ENCODE measurements at places on chromosomes 7 and 10.

DNA sequence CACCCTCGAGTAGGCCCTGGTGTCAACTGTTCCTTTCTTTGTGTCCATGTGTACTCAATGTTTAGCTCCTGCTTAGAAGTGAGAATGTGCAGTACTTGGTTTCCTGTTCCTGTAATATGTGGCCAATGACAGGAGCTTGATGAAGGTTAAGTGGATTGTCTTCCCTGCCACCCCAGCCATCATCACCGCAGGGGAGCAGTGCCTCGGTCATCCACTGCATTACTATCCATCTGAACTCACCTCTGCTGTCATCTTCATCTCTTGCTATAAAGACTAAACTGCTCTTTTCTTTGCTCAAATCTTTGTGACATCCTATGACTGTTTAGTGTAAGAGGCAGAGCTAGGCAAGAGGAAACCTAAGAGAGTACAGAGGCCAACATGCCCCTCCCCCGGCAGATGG lies 15.6 kb downstream of the ITIH2 start:
- DNase-seq, result no peak

DNA sequence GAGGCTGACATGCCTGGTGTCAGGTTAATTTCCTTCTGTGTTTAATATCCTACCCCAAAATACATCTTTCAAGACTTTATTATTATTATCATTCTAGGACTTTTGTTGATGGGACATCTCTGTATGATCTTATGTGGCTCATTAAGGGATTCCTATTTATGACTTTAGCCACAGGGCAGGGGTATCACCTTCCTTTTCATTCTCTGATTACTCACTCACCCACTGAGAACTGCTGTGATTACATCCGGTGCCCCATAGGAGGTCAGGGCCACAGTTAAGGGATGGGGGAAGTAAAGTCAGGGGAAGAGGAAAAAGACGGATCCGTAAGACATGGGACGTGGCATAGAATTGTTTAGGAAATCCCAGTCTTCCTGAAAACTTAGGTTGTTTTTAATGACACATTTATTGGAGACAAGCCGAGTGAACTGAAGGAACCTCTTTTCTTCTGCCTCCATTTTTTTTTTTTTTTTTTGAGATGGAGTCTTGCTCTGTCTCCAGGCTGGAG lies 61.0 kb upstream of the PITRM1 start:
- DNase-seq, result no peak

DNA sequence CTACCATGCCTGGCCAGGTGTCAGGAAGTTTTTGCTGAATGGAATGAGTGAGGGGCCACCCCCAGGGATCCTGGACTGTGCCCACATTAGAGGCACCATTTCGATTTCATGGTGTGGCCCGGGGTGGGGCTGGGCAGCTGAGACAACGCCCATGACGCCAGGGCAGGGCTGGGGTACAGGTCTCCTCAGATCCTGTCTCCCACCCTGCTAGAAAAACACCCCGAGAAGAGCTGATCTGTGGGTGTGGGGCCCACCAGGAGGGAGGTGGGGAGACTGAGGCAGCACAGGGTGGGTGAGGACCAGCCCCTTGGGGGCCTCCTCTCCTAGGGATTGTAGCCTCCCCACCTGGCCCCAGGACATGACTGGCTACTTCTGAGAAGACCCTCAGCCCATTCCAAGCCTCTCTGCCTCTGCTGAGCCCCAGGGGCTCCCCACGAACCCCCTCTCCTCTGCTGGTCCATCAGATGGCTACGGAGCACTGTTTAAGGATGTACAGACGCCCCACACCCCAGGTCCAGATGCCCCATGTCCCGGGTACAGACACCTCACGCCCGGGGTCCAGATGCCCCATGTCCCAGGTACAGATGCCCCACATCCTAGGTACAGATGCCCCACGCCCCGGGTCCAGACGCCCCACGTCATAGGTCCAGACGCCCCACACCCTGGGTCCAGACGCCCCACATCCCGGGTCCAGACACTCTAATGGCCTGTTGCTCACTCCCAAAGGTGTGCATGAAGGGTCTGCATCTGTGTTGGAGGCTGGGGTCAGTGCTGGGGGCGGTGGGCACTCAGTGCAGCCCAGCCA lies 99.4 kb downstream of the MICALL2 start:
- DNase-seq, result no peak

- no peak for DNase-seq
Observed at GRCh38 chr10:61050120-61050745, 106.2 kb upstream of the RHOBTB1 start.

DNA sequence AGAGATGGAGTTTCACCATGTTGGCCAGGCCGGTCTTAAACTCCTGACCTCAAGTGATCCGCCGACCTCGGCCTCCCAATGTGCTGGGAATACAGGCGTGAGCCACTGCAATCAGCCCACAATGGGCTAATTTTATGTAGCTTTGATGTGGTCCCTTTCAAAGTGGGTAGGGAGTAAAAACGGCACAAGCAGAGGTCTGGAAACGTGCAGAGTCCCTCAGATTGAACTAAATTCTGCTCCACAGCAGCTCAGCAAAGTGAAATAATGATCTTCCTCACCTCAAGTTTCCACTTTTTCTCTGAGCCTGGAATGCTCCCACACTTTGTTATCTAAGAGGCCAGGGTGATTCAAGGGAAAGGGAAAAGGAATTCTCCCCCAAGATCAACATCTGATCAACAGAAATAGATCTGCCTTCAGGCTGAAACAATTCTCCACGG lies 6.1 kb downstream of the CCDC3 start:
- DNase-seq, result no peak

DNA sequence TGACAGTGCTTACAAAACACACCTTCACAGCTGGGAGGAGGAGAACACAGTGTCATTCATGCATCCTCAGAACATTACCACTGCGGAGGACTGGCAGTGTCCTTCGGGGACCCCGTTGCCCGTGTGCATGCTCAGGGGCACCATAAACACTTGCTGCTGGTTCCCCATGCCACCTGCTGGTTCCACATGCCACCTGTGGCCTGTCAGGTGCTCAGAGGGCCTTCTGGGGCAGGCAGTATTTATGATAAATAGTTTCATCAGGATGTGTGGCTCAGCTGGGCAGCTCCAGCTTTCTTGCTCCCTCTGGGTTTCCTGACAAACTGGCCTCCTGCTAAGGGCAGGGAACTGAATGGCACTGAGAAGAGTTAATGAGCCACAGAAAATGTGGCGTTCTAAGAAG lies 32.1 kb downstream of the CELF2 start:
- DNase-seq, result no peak

DNA sequence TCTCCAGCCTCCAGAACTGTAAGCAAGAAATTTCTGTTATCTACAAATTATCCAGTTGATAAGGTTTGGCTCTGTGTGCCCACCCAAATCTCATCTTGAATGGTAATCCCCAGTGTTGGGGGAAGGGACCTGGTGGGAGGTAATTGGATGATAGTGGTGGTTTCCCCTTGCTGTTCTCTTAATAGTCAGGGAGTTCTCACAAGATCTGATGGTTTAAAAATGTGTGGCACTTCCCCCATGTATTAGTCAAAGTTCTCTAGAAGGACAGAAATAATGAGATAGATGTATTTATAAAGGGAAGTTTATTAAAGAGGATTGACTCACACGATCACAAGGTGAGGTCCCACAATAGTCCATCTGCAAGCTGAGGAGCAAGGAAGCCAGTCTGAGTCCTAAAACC lies 56.2 kb upstream of the APBB1IP start:
- no peak for DNase-seq

GRCh38 chr7:87059525-87060287 lies at the start of gene ELAPOR2:
ELAPOR2 (minus strand) TSS chr7:87059654; CDS start chr7:87059513, 141 bp downstream.
- DNase-seq, result peak; percentile 32

DNA sequence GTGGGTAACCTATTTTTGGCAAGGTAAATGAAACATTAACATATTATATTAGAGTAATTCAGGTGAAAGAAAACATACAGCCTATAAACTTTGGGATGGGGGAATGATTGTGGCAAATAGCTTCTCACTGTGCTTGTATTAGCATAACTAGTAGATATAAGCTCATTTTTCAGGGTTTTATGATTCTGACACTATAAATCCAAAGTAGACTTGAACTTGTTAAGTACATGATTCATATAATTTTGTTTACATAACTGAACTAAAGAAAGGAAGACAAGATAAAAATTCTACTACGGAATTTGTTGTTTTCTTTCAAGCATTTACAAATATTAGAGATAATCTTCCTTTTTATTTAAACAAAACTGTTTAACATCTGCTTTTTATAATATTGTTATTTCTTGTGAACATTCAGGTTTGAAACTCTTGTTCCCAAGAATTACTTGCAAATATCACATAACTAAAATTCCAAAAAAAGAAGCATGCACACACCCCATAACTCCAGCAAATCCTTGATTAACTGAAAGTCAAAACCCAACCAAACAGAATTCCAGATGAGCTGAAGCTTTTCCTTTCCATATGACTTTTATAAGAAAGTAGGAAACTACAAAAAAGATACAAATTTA lies 142.3 kb downstream of the JAZF1 start:
- no peak for DNase-seq

GRCh38 chr10:124648738-124649137 lies 95.4 kb downstream of the FAM53B start:
- DNase-seq, result no peak

DNA sequence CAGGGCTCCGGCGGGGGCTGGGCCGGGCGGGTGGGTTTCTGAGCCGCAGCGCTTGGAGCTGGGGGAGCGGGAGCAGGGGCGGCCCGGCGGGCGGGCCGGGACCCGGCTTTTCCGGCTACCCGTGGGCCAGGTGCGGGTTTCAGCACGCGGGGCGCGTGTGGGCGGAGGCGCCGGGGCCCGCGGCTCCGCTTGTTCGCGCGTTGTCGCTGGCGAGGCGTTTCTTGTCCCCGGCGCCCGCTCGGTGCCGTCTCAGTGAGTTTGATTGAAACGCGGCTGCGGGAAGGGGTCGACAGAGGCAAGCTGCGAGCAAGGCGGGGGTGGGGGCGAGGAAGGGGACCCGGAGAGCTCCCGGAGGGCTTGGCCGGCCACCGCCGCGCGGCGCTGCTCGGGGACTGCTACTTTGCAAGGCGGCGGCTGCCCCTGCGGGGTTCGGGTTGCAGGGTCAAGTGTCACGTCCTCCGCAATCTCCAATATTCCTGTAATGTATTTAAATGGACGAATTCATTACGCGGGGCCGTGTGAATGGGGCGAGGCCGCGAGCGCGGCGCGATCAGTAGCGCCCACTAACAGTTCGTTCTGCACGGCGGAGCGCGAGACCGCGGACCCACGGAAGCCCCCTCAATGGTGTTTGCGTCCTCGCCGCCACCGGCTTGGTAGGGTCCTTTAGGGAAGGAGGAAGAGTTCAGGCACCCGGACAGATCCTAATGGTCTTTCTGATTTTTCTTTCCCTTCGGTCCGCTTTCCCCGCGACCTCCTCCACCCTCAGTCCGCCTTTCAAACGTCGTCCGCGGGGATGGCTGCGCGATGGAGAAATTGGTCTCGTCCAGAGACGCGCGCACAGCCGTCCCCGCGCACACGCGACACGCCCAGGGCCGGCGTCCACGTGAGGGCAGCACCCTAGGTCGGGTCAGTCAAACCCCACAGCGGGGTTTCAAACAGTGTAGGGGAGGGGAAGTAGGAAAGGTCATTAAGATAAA lies 76.9 kb downstream of the INSIG1 start:
- DNase-seq, result no peak

DNA sequence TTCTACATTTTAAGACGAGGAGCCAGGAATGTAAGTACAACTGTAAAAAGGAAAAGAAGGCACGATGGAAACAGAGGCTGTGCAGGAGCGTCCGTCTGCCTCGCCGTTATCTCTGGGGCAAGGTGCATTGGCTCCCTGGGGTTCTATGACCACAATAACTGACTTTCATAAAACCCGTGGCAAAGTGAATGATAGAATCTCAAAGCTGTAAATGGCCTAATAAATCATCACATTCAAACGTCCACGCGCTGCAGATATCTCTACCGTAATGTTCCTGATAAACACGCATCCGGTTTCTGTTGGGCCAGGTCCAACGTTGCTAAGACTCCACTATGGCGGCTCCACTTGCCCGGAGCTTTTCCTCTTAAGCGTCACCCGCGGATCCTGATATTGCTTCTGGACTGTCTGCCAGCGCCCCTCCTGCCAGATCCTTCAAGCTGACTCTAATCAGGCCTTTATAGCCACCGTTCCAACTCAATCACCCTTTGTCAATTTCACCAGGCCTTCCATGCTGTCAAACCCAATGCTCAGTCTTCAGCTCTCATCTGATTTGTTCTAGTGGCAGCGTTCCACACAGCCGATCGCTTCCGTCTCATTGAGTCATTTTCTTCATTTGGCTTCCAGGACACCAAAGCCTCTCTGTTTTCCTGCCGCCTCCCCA lies 265.6 kb upstream of the FOXK1 start:
- DNase-seq, result no peak

DNA sequence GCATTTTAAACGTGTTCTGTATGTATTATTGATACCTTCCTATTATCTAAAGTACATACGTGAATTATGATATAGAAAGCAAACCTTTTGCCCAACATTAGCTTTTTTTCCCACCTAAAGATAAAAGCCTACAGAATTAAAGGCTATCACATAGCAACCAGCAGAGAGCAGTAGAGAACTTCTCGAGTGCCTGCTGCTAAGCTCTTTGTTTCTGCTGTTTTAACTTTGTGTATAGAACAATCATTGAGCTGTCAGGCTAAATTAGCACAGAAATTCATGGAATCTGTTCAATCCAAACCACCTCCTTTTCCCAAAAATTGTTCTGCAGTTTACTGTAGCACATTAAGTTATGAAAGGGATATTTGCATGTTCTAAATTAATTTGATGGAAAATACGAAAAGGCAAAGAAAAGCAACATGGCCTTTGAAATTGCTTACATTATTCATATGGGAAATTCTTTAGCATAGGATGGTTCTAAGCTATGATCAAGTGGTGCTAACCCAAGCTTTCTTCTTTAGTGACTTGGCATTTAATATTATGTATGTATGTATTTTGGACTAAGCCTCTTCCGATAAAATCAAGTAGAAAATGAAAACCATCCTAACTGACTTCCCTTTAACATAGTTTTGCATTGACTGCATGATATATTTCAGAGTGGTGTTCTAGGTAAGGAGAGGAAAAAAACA lies 1288.5 kb downstream of the GATA3 start:
- DNase-seq, result no peak

GRCh38 chr7:71254751-71255150 lies 122.8 kb downstream of the GALNT17 start:
- DNase-seq, result no peak

DNA sequence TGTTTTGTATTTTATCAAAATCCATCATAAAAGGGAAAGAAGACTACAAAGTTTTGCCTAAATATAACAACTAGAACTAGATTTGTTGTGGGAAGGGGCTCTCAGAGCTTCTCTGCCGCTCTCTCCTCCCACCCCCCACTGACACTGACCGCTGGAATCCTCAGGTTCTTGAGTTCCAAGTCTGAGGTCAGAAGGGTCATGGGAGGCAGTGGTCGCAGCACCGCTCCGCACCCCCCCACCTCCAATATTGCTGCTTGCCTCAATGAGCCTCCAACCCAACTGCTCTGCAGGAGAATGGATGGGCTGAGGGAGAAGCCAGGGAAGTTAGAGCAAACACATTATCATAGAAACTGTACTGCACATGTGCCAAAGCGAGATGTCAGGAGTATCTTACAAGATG lies 359.4 kb downstream of the GRID1 start:
- DNase-seq, result no peak

GRCh38 chr7:77537778-77538280 lies 734 bp downstream of the PTPN12 start:
- DNase-seq, result no peak
